ENCODE measurements at places on chromosomes 1 and 21.

DNA sequence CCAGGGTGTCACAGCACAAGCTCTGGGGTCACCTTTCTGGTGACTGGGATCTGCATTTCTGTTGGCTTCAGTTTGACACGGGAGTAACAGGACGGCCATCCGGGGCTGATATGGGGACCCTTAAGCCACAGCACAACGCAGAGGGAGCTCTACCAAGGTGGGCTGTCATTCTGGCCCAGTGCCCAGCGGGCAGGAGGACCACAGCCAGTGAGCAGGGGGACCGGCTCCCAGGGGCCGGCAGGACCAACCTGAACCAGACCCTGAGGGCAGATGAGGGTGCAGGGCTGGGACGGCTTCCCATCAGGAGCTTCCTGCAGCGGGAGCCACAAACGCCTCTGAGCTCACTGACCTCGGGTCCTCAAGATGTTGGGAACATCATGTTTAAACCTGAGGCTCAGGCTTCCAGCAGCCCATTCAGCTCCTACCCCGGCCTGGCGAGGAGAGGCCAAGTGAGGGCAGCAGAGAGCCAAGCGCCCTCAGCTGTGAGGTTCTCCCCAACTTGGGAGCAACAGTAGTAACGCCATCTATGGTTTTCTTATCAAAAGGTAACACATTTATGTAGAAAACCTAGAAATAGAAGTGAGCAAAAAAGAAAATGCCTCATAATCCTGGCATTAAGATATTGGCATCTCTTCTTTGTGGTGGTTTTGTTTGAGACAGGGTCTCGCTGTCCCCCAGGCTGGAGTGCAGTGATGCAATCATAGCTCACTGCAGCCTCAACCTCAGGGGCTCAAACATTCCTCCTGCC, 26.8 kb downstream of the TMEM201 start:
- no peak for DNase-seq

- no peak for DNase-seq
Observed at GRCh38 chr1:170545476-170545875, 13.5 kb downstream of the GORAB start.

- no peak for DNase-seq
Observed at GRCh38 chr1:97350241-97350640, 570.6 kb downstream of the DPYD start.

DNA sequence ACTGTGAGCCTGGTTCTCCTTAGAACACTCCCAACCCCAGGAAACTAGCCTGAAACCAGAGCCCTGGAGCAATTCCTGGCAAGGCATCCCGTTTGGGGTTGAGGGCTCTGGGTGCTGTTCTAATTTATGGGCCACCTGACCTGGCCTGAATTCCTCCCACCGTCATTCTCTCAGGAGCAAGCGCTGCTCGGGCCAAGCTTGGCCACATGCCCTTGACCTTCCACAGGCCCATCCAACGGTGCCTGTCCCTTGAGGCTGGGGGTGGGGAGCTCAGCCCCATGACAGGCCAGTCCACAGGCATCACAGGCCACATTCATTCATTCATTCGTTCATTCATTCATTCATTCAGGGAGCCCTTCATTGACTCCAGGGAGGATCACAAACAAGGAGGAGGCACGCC, 5.3 kb downstream of the PADI2 start:
- DNase-seq, result no peak

DNA sequence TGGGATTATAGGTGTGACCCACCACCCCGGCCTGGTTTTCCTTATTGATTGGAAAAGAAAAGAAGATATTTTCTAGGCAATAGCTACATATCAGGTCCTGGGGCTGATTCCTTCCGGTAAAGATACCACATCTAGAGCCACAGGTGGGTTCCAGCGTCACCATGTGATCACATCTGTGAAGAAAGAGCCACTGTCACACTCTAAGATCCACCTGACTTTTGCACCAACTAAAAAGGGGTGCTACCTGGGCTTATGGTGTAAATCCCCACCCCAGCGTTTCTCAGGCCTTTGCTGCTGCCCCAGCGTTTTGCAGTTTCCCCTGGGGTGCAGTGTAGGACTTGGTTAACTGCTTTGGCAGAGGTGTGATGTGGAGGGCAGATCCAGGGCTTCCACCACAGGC, 22.3 kb upstream of the PDE9A start:
- DNase-seq, result no peak

DNA sequence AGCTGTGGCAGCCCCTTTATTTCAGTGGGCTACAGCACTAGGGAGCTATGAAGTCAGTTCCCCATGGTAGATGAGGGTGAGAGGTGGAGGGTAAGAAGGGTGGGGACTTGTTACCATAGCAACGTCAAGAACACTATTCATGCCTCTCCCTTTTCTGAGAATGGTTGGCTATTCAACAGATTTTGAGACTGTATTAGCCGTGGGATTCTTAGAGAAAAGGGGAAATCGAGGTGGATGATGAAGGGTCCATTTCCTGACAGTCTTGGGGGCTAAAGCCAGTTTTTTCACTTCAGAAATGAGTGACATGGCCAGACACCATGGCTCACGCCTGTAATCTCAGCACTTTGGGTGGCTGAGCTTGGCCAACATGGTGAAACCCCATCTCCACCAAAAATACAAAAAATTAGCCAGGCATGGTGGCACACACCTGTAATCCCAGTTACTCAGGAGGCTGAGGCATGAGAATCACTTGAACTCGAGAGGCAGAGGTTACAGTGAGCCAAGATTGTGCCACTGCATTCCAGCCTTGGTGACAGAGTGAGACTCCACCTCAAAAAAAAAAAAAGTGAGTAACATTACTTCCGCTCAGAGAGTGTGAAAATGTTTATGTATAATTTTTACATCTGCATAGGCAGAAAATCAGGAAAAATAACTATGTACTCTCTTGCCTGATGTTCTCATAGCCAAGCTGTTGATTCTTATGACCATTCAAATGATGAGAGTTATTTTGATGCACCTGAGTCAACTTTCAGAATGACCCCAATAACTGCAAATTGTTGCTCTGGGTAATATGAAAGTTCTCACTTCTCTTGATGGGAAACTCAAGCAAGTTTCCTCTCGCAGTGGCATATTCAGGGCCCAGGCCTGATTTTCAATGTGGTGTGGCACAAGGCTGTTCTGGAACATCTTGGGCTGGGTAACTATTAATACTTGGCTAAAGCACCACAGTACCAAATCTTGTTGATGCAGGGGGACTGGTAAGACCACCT, 23.2 kb upstream of the RGSL1 start:
- no peak for DNase-seq

DNA sequence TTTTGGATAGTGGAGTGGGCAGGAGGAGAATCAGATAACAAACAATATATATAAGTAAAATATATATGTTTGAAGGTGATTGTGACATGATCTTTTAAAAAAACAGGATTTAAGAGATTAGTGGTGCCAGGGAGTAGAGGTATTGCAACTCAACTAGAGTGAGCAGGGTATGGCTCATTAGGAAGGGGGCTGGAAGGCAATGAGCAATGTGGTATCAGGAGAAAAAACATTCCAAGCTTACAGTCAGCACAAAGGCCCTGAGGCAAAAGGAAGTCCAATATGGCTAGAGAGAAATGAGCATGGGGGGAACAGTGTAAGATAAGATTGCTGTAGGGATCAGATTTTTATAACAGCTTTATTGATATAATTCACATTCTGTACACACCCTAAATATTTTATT, 5.3 kb upstream of the GADD45A start:
- no peak for DNase-seq

- no peak for DNase-seq
Observed at GRCh38 chr1:164720440-164721227, 161.7 kb downstream of the PBX1 start.

GRCh38 chr1:21823980-21824702, 12.1 kb downstream of the LDLRAD2 start:
- DNase-seq, result no peak

DNA sequence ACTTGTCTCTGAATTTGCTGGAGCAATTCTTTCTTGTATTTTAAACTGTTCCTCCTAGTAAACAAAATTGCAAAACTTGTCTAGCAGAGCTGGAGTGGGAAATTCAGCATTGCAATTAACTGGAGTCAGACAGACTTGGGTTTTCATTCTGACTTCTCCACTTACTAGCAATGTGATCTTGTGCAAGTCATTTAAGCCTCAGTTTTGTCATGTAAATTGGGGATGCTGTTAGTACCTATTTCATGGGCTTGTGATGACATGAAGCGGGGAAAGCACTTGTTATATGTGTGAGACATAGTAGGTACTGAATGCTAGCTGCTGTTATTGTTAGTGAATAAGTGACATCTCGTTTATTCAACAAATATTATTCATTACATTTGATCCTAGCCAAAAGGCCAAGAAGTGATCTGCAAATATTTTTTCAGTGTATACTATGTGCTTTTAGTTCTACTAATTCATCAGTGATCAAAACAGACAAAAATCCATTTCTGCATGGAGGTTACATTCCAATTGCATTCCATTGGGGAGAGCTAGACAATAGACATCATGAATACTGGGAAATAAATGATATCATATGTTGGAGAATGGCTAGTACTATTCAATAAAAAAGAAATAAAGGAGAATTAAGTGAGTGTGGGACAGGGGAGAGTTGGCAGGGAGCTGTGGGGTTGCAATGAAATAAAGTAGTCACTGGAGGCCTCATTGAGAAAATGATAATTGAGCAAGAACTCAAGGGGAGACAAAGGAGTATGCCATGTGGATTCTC, 47.1 kb downstream of the CACHD1 start:
- DNase-seq, result no peak

- peak; percentile 82 for DNase-seq
Observed at GRCh38 chr1:248807067-248807737, 18.5 kb downstream of the SH3BP5L start.

DNA sequence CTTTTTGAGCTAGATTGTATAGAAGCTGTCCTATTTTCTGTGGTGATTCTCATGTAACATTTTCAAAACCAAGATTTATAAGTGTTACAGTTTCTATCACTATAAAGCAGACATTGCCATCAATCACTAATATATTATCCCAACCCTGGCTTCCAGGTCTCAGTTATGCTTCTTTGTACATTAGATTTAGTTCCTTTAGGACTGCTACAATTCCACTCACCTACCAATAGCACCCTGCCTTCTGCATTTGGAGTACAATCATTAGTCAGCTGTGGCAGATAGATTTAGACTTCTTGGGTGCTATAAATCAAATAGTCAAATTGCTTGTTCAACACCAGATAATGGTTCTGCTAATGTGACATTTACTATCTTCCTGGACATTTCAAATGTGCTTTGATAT, 281.6 kb downstream of the BRINP3 start:
- DNase-seq, result no peak

GRCh38 chr1:200975458-200975857, 48.1 kb downstream of the KIF21B start:
- peak; percentile 24 for DNase-seq

DNA sequence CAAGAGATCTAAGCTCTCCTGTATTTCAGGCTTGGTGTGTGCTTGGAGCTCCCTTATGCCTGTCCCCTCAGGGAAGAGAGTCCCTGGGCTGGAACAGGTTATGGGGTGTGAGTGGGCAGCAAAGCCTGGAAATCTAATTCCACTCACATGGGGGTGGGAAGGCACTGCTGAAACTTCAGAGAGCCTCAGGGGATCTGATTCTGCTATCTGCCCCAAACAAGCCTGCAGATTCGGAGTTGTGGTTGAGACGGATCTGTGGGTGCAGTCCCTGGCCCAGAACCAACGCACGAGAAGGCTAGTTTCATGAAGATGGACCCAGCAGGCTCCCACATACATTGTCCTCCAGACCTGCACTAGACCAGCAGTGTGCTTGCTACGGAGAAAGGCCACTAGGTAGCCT, 2.9 kb downstream of the BLACAT1 start:
- DNase-seq, result no peak

All from heart left ventricle (tissue), 16 donors.